ENCODE measurements at places on chromosomes 2 and 18.

GRCh38 chr2:219497495-219498279 is 1.0 kb upstream of the GMPPA start:
- DNase-seq = peak; percentile 90

- no peak for DNase-seq
Measured at GRCh38 chr18:54351186-54351585, 6.5 kb downstream of the STARD6 start.

DNA sequence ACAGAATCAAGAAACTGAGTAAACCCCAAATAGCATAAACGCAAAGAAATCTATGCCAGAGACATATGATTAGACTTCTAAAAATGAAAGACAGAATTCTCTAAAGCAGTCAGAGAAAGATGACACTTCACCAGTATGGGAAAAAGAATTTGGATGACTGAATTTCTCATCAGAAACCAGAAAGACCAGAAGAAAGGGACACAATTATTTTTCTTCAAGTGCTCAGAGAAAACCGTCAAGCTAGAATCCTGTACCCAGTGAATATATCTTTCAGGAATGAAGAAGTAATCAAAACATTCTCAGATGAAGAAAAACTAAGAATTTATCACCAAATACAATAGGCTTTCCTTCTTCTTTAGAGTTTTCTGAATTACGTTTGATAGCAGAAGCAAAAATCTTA is 14.2 kb upstream of the ESPNL start:
- no peak for DNase-seq

DNA sequence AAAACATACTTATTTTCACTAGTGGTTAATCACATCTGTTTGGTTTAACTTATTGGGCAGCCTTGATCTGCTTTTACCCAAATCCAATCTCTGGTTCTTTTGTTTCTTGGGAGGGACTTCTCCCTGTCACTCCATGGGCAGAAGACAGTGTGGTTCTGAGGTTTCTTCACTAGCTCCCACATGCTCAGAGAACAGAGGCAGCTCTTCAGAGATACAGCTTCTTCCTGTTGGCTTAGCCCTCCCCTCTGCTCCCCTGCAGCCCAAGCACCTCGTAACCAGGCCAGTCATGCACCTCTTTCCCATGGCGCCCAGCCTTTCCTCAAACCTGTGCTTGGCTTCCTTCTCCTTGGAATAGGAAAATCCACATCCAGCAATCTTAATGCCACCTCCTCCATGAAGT is 32.8 kb downstream of the SLC9A2 start:
- DNase-seq = no peak

- DNase-seq = no peak
Measured at GRCh38 chr2:51413726-51414125, 381.8 kb upstream of the NRXN1 start.

DNA sequence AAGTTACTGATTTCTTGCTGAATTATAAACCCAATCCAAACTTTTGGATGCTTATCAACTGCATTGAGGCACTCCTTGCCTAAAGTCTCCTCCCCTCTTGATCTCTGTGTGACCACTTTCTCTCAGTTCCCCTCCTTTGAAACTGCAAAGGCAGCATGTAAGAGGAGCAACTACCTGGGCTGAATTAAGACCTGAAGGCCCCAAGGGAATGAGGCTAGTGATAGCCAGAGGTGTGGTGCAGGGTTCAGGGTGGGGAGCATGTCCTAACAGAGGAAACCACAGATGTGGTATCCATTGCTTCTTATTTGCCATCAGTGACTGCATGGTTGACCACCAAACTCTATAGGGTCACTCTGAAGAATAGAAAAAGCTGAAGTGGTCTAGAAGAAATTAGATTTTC is 557.9 kb downstream of the TNS1 start:
- no peak for DNase-seq

Measured in inflammatory macrophage (primary cell).